NCI-H226 (cell line): ENCODE measurements at places on chromosomes 7 and 10.

- DNase-seq, result peak; percentile 53
These were observed 57.0 kb upstream of the DKK1 start for GRCh38 chr10:52256832-52257691.

GRCh38 chr10:80320377-80320776, 30.9 kb upstream of the MAT1A start:
- DNase-seq, result no peak

GRCh38 chr7:117134411-117134810, 181.1 kb downstream of the ST7 start:
- no peak for DNase-seq

DNA sequence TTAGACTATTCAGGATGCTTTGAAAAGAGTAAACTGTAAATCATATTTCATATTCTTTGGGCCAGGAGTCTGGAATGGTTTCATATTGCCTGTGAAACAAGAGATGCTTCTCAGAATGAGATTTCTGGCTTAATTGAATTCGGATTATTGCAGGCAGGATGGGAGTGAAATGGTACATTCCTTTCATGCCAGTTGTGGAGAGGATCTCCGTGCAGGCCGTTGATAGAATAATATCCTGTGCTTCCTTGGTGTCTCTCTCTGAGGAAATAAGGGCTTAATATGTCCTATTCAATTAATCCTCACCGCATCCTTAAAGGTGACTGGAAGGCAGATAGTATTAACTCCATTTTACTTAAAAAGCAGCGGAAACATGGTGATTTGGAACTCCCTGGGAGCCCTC, 56.6 kb downstream of the CUX1 start:
- DNase-seq, result no peak

GRCh38 chr7:75771224-75771623, 787 bp downstream of the CCL26 start:
- DNase-seq, result peak; percentile 49

DNA sequence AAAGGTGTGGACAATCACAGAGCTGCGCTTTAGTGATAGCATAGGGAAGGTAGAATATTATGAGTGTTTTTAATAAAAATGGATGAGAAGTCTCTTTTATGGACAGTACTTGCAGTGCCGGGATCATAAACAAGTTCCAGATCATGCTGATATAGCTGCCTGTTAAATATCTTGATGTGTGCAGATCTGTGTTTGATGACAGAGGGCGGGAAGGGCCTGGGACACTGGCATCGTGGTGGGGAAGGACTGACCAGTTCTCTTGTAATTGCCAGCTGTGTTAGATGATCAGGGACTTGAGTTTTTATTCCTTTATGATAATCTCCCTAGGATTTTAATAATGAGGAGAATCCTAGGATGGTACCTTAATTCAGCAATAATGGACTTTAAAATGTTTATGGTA, 14.6 kb downstream of the SND1 start:
- no peak for DNase-seq

- DNase-seq, result no peak
These were observed 26.9 kb downstream of the BAG3 start for GRCh38 chr10:119677904-119678755.

GRCh38 chr7:24982917-24983316, 2.9 kb upstream of the OSBPL3 start:
- DNase-seq, result peak; percentile 44

GRCh38 chr7:22418251-22419046, 61.5 kb upstream of the RAPGEF5 start:
- no peak for DNase-seq

DNA sequence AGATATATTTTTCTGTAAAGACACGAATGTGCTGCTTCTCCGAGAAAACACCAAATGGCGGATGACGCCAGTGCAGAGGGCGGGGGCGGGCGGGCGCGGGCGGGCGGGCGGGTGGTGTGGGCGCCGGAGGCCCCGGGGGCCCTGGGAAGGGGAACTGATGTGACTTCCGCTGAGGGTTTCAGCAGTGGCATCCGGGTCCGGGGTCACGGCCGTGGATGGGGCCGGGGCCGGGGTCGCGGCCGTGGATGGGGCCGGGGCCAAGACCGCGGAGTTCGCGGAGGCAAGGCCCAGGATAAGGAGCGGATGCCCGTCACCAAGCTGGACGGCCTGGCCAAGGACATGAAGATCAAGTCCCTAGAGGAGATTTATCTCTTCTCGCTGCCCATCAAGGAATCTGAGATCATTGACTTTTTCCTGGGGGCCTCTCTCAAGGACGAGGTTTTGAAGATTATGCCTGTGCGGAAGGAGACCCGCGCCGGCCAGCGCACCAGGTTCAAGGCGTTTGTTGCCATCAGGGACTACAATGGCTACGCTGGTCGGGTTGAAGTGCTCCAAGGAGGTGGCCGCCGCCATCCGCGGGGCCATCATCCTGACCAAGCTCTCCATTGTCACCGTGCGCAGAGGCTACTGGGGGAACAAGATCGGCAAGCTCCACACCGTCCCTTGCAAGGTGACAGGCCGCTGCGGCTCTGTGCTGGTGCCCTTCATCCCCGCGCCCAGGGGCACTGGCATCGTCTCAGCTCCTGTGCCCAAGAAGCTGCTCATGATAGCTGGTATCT, 20.3 kb upstream of the IGF2BP3 start:
- DNase-seq, result no peak

DNA sequence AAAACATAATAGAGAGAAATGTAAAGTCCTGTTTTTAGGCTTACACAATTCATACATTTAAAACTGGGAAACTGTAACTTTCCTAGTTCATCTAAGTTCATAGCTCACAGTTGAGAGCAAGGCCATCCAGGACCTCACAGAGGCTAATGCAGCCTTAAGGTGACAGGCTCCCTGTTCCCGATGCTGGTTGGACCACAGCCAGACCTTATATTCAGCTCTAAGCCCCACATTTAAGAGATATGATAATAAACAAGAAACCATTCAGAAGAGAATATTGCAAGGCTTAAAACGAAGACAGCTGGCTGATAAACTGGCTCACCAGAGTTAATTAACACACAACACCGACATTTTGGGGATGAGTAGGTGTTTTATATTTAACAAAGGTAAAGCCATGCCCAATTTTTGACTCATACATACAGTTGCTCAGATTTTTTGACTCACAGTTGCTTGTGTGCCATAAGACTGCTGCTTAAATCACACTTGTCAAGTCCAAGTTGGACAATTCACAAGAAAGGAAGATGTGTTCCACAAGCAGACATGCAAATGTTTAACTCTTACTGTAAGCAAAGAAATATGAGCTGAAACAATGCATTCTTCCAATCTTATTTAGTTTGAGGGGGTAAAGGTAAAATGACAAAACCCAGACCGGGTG, 41.1 kb upstream of the TMEM213 start:
- DNase-seq, result no peak

GRCh38 chr10:124997771-124998623, 56.1 kb downstream of the ZRANB1 start:
- no peak for DNase-seq
